ENCODE measurements at places on chromosomes 7 and 10. TPM values are rescaled to one million over a fixed set of nuclear protein-coding genes. Genes with fewer than 3 reads are reported as not detected.

CPN1 gene
- total RNA-seq = 4.5 TPM

SEPTIN7 gene
- total RNA-seq = 175 TPM

CDHR1 gene
- total RNA-seq = 0.31 TPM

FLNC gene
- total RNA-seq = 6.9 TPM

ZNF248 gene
- 12.9 TPM for total RNA-seq

AKR1C3 gene
- 4.6 TPM for total RNA-seq

IL15RA gene
- 0.48 TPM for total RNA-seq

GRCh38 chr10:69684981-69685353, 54.9 kb downstream of the FAM241B start:
- no peak for DNase-seq

GRCh38 chr7:33108554-33109004, 625 bp downstream of the RP9 start:
- no peak for DNase-seq

DNA sequence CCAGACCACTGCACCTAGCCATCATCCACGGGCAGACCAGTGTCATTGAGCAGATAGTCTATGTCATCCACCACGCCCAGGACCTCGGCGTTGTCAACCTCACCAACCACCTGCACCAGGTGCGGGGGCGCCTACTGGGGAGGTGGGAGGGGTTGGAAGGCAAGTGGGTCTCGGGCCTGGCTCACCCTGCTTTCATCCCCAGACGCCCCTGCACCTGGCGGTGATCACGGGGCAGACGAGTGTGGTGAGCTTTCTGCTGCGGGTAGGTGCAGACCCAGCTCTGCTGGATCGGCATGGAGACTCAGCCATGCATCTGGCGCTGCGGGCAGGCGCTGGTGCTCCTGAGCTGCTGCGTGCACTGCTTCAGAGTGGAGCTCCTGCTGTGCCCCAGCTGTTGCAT, 4.6 kb downstream of the NFKB2 start:
- DNase-seq = no peak

DNA sequence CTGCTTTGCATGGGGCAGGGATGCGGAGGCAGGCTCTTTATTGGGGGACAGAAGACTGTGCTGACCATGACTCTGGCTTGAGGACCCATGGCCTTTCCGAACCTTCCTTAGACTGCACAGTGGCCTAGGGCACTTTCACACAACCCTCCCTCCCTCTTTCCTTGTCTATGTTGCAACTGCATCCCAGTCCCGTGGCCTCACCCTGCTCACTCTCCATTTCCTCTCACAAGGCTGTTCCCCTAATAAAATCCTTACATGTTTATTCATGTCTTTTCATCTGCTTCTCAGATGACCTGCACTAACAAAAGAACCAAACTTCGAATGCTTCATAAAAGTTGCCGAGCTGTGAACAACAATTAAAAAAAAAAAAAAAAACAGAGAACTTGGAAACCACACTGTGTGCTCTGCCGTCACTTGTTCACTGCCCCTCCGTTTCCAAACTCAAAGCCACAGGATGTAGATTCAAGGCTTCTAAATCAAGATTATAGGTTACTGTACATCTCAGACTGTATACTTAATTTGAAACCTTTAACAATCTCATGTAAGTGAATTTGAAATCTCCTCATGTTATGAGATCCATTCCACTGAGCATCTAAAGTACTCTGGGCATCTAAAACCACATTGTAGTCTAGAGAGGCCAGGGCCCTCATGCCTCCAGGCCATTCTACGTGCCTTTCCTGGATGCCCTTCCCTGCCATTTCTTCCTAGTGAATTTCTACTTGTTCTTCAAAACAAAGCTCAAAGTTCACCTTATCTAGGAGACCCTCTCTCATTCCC, 265.9 kb downstream of the SNX13 start:
- DNase-seq = no peak

GRCh38 chr7:78704504-78704903, 749.0 kb downstream of the MAGI2 start:
- DNase-seq = no peak

GRCh38 chr10:78533098-78533497, 499.4 kb downstream of the RPS24 start:
- DNase-seq = no peak

GRCh38 chr7:6416516-6417145, 31.1 kb downstream of the DAGLB start:
- no peak for DNase-seq

- DNase-seq = no peak
These were observed 265.2 kb upstream of the CSTF2T start for GRCh38 chr10:51964630-51965029.

DNA sequence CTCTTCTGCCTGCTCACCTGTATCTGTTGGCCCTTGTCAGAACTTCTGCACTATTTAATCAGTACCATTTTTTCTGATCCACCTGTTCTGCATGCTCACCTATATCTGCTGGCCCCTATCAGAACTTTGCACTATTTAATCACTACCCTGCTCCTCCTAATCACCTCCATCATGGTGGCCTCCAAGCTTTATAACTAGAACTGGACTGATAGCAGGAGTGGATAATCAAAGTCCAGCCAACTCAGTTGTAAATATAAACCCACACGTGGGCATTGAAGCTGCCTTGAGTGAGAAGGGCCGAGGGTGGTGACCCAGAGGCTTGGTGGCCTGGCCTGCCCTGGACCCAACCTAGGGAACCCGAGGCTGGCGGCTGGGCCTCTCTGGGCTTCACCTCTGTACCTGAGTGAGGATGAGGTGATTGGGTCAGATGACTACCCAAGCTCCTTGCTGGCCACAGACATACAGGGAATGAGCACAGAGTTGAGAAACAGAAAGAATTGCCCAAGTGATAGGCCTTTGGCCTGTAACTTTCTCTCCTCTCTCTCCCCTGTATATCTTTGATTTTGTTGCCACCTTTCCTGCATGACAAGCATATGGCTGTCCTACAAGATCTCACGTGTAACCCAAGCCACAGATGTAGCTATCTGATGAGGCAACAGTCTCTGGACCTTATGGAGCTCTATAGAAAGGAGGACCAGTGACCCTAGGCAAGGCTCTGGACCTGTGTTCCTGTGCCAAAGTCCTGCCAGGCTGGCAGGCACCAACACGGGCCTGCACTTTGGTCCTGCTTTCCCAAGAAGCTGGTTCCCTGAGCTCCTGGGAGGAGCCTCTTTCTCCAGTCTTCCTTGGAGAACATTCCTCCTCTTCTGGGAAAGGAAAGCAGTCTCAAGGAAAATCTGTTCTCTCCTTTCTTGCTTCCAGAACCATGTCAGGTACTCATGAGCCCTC, 23.4 kb upstream of the FAM3C start:
- DNase-seq = no peak

DNA sequence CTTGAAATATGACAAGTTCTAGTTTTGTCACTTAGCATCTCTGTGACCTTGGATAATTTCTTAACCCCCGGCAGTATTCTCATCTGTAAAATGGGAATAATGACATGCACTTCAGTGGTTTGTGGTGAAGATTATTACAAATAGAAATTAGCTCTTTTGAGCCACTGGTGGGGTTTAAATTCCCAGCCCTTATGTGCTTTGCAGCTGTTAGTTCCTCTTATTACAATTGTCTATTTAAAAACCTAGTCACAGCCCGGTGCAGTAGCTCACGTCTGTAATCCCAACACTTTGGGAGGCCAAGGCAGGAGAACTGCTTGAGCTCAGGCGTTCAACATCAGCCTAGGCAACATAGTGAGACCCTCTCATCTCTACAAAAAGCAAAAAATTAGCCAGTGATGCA, 30.1 kb downstream of the CAV1 start:
- DNase-seq = no peak

GRCh38 chr7:17147409-17147808, 151.0 kb upstream of the AHR start:
- no peak for DNase-seq

GRCh38 chr10:101110856-101111523, 20.1 kb upstream of the TLX1 start:
- no peak for DNase-seq

GRCh38 chr7:128387216-128388144, 22.3 kb downstream of the IMPDH1 start:
- peak; percentile 79 for DNase-seq

DNA sequence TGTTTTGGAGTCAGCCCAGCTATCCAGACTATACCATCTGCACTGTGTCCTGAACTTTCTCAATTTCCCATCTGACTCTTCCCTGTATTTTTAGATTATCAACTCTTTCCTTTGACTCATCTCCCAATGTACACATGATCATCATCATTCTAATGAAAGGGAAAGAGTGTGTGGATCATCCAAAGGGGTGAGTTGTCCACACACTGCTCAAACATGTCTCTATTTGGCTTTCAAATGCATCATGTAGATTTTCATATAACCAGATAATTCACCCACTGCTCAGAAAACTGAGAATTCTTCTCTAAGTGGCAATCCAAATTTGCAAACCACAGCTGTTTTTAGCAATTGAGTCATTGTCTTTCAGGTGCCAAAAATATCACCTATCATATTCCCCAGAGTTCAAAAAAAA, 190.2 kb upstream of the HPS1 start:
- DNase-seq = no peak

- DNase-seq = no peak
These were observed 12.5 kb downstream of the STAG3 start for GRCh38 chr7:100190048-100190711.

DNA sequence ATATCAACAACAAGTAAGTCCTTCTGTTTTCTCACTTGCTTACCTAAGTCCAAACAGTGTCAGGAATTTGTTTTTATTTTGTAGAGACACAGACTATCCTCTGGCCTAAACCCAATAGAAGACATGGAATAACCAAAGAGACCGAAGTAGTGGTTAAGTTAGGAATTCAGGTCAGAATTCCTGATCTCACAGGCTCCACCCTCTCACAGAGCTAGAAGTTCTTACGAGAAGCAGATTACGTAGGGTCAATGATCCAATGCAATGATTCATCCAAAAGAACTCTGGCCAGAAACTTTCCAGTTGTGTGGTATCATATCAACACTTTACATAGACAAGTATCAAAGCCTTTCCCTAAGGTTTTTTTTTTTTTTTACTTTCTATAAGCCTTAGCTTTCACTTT, 73.8 kb downstream of the IQUB start:
- no peak for DNase-seq

GRCh38 chr10:95245425-95246055, 45.3 kb downstream of the PDLIM1 start:
- no peak for DNase-seq

DNA sequence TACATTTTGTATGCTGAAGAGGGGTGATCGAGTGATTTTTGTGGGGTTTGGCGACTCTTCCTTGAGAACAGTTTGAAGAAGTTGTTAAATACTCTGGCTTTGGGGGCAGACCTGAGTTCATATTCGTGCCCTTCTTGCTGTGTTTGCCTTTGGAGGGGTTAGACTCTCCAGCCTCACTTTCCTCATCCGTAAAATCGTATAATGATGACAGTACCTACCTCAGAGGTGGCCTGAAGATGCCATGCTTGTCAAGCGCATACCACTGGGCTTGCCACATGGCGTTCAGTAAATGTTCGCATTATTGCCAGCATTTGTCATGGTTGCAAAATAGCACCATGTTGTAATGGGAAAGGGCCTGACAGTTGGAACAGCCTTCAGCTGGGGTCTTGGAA, 1.3 kb downstream of the STK17A start:
- no peak for DNase-seq
